ENCODE measurements at places on chromosomes 13 and 19.
A peak's percentile ranks its signal among the peaks of the same experiment; 100 is the strongest.

- DNase-seq = no peak
Measured at GRCh38 chr13:83151308-83151660, 731.0 kb downstream of the SLITRK1 start.

DNA sequence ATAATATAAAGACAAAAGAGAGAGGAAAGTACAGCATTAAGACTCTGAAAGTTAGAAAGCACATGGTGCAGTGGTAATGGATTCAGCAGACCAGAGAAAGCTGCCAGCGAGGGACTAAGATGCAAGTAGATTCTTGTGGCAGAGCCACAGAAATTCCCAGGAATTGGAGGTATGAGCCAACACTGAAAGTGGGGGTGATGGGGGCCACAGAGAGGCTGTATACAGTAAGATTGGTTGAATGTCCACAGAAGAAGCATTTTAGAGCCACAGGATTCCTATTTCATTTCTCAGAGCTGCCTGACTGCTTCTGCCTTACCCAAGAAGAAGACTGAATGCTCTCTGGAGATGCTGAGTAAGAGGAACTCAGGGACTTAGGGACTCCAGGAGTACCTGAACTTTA, 295.0 kb downstream of the LMO7 start:
- no peak for DNase-seq

DNA sequence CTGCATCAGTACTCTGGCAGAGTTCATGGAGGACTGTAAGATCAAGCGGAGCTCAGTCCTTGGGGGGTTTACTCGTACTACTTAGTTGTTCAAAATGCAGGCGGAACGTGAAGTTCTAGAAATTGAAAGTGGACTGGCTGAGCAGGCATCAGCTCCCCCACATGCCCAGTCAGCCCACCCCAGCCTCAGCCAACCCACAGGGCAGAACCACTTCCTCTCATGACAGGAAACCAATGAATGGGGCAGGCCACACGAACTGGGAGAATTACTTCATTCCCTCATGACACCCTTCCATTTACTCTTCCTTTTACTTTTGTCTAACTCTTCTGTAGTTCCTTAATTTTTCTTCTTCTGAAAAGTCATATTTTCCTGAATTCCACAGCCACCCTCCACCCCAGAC, 71.9 kb downstream of the FLT1 start:
- DNase-seq = no peak

- no peak for DNase-seq
Measured at GRCh38 chr19:11018763-11019162, 57.9 kb downstream of the SMARCA4 start.

DNA sequence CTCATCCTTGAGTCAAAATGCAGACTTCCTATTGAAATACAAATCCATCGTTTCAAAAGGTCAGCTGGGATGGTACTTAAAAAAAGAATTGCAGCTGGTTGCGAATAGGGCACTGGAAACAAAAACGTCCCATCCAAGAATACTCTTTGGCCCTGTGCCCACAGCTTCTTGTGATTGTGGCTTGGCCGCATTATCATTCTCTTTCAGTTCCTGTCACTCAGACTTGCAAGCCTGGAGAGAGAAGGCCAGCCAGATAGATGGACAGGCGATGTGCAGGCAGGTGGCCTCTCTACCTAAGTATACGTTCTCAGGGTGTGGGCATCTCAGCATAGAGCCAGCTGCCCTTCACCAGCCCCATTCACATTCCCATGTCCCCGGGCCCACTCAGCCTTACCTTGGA, 208.5 kb upstream of the ZNF536 start:
- no peak for DNase-seq

GRCh38 chr19:35114353-35115176, 1.1 kb upstream of the FXYD3 start:
- peak; percentile 44 for DNase-seq

GRCh38 chr13:77323858-77324257, 3.0 kb downstream of the MYCBP2 start:
- DNase-seq = no peak

DNA sequence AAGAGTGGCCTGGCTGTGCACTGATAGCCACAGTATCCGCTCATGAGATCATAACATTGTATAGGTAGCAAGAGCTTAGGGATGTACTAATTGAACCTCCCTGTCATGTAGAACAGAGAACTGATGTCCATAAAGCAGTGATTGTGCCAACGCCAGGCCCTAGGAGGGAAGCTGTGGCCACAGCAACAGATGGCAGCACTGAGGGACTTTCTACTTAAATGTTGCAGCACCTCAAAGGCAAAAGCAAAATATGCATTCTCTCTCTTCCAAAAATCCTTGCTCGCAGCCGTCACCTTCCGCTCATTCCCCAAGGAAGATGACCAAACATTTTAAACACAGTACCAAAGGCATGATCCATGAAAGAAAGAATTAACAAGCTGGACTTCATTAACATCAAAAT, 32.3 kb downstream of the COL4A1 start:
- no peak for DNase-seq

DNA sequence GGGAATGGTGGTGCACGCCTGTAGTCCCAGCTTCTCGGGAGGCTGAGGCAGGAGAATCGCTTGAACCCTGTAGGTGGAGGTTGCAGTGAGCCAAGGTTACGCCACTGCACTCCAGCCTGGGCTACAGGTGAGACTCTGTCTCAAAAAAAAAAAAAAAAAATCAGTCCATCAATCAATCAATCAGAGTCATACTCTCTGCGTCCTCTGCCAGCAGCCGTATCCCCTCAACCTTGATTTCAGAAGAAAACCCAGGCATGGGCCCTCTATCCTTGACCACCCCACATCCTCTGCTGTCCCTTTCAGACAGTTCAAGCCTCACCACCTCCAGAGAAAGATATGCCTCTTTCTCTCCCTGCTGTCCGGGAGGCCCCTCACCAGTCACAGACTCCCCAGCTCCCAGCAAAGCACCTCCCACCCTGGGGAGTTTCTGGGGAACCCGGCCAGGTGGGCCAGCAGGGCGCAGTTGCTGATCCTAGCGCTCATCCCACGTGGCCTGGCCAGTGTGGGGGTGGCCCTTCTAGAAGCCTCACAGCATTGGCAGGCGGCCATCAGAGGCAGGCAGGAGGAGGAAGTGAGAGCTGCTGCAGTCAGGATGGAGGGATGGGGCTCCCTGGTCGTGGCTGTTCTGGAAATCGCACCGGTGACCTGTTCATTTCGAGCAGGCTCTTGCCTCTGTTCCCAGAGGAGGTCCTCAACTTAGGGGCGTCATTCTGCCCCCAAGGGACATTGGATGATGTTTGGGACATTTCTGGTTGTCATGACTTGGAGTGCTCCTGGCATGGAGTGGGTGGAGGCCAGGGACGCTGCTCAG, 10.2 kb upstream of the JSRP1 start:
- no peak for DNase-seq

DNA sequence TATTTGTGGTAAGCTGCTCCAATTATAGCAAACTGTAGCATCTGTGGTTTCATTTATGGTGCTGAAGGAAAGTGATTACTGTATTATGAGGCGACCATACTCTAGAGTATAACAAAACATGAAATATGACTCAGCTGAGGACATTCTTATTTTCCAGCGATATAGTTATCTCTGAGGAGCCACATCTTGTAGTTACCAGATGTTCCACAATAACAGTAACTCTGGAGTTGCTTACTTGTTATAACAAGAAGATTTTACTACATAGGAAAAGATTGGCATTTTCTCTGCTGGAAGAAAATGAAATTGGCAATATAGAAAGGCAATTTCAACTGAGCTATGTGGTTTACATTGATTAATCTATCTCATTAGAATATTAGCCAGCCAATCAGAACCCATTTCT, 1634.2 kb downstream of the PCDH9 start:
- DNase-seq = no peak

DNA sequence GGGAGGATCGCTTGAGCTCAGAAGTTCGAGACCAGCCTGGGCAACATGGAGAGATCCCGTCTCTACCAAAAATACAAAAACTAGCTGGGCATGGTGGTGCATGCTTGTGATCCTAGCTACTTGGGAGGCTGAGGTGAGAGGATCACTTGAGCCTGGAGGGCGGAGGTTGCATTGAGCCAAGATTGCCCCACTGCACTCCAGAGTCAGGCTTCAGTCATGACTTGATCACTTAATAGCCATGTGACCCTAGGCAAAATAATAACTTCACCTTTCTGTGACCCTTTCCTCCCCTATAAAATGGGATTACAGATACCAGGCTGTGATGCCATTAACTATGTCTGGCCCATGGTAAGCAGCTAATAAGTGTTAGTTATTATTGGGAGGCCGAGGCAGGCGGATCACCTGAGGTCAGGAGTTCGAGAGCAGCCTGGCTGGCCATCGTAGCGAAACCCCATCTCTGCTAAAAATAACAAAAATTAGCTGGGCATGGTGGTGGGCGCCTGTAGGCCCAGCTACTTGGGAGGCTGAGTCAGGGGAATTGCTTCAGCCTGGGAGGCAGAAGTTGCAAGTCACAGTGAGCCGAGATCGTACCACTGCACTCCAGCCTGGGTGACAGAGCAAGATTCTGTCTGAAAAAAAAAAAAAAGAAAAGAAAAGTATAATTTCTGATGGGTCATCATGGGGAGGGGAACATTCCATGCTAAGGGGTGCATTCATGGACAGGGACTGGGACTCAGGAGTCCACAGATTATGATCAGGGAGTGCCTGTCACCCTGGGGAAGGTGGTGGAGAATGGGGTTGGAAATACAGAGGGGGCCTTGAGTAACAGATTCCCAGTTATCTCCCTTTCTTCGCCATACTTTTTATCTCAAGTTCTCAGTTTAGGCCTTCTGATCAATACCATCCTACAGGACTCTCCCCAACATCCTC, 15.5 kb downstream of the TPM4 start:
- DNase-seq = no peak

- DNase-seq = no peak
Measured at GRCh38 chr19:49214701-49215100, 57.1 kb downstream of the TRPM4 start.

DNA sequence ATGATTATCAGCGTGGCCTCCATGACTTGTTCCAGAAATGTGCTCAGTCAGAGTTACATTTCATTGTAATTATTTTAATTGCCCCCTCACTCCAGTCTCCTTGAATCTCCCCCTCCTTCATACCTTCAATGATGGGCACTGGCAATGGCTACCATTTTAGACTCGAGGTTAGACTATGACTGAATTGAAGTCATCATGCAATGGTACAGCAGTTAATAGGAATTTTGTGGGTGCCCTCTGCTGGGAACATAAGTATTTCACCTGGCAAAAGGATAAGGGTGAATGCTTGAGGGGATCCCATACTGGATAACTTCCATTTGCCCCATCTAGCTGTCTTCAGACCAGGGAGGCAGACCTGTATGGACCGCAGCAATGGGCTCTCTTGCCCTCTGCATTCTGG, 32.2 kb upstream of the USP12 start:
- DNase-seq = no peak

- no peak for DNase-seq
Measured at GRCh38 chr13:52949742-52950141, 78.9 kb upstream of the OLFM4 start.

DNA sequence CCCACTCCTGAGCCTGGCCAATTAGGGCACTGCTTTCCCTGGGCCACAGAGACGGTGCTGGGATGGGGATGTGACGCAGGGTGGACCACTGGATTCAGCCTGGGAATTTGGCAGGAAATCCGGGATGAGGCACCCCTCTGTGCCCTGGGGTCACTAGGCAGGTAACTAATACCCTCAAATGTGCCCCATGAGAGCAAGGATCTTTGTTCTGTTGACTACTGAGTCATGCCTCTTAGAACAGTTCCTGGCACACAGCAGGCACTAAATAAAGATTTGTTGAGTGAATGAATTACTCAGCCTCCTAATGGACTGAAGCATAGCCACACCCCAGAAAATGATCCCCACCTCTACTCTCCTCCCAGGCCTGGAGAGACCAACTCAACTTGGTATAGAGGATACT, 15.9 kb downstream of the OPA3 start:
- DNase-seq = no peak

GRCh38 chr19:39296906-39297305, 699 bp downstream of the IFNL1 start:
- no peak for DNase-seq

DNA sequence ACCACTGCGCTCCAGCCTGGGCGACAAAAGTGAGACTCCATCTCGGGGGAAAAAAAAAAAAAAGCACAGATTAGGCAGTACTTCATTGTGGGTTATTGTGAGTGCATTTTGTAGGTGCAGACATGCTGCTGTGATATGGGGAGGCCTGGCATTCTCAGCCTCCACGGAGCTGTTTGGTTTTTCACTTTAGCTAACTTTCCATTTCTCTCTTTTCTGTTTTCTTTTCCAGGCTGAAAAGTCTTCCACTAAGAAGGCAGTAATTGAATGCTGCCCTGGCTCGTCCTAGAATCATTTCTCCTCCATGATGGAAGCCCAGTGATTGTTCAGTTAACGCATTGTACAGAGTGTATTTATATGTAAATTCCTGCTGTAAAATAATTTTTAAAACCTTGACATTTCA, 2.0 kb upstream of the WDR88 start:
- DNase-seq = no peak

GRCh38 chr19:6491802-6492592, 10.1 kb downstream of the TUBB4A start:
- DNase-seq = no peak

- no peak for DNase-seq
Measured at GRCh38 chr13:100115693-100116254, 26.9 kb downstream of the PCCA start.

GRCh38 chr13:110134801-110135200, 172.2 kb downstream of the COL4A1 start:
- DNase-seq = no peak

GRCh38 chr13:40552895-40553294, 113.5 kb downstream of the FOXO1 start:
- no peak for DNase-seq

DNA sequence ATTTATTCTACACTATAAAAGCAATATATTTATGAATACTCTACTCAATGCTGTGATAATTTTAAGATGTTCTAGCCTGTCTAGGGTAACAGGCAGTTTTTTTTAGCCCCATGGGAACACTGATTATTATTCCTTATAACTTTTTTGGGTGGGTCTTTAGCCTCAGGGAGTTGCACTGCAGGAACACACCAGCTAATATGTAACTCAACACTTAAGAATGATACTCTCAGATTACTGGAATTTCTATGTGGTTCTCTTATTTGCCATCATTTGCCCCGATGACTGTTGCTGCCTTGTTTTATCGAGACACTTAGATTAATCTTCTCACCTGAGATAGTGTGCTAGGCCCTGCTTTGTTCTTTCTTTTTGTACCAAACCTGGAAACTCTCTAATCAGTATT, 396.9 kb upstream of the SLITRK1 start:
- DNase-seq = no peak

DNA sequence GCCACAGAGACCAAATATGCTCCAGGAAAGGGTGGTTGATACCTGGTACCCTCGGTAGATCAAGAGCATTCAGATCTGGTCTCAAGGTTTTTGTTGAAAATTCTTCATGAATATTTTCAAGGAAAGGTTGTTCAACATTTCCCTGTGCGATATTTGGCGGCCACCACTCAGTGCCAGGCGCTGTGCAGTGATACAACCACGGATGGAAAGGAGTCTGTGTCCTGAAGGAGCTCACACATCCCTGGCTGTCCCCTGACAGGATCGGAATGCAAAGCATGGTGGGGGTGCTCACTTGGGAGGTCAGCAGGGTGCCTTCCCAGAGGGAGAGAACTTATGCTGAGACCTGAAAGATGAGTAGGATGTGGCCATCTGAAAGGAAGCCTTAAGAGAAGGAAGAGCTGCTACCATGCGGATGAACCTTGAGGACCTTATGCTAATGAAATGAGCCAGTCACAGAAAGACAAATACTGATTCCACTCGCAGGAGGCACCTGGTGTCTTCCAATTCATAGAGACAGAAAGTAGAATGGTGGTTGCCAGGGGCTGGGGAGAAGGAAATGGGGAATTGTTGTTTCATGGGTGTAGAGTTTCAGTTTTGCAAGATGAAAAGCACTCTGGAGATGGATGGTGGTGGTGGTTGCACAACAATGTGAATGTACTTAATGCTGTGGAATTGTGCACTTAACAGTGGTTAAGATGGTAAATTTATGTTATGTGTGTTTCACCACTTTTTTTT, 41.6 kb downstream of the HSPH1 start:
- DNase-seq = no peak
